Hepatocyte (in vitro differentiated cells): ENCODE measurements at places on chromosomes 5 and 9.
A peak's percentile ranks its signal among the peaks of the same experiment; 100 is the strongest.

DNA sequence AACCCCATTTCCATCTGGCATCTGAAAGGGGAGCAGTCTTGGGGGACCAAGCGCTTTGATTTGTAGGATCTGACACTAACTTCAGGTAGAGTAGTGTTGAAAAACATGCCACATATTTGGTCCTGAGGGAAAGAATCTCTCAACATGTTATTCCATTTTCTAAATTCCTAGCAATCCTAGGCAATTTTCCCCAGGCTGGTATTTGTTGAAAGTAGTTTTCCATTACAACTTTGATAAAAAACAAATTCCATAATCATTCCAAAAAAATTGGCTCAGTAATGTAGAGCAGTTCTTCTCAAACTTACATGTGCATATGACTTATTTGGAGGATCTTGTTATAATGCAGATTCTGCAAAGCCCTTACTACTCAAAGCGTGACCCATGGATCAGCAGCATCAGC, 477.9 kb downstream of the ACTL7B start:
- H3K27me3 ChIP-seq, result no peaks in the 10 kb centered on the region
- H3K4me3 ChIP-seq, result no peak overlapping the region
- H3K27ac ChIP-seq, result no peak overlapping the region

GRCh38 chr9:100056561-100056960, 42.2 kb downstream of the ERP44 start:
- no peaks in the 10 kb centered on the region for H3K4me1 ChIP-seq
- no peak overlapping the region for H3K4me3 ChIP-seq
- H3K36me3 ChIP-seq, result no peaks in the 10 kb centered on the region

DNA sequence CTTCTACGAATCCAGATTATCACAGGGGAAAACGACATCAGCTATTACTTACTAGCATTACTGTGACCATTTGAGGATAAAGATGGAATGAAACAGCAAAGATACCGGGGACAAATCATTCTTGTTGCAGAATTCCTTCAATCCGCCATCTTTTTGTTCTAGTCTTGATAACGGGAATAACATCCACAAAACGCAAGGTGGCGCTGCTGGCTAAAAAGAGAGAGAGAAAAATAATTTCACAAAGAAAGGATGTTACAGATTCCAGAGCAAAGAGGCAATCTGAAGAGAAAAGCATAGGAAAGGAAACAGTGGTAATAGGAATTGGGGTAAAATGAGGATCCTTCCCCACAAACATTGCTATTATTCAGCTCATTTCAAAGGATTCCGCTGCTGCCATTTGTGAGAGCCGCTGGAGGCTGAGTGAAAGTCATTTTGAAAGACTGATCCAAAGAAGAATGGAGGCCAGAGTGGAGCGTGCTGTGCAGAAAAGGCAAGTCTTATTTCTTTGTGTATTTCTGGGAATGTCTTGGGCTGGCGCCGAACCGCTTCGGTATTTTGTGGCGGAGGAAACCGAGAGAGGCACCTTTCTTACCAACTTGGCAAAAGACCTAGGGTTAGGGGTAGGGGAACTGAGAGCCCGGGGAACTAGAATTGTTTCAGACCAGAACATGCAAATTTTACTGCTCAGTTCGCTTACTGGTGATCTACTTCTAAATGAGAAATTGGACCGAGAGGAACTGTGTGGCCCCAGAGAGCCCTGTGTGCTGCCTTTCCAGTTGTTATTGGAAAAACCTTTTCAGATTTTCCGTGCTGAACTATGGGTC, at the start of gene PCDHB7:
Gene PCDHB7, plus strand, starts transcription at position 264 of the 824 bp plus-strand sequence. Its CDS starts 192 bp downstream, at position 456.
- no peak for DNase-seq
- no peaks in the 10 kb centered on the region for H3K4me1 ChIP-seq
- H3K27ac ChIP-seq, result no peak within 1 kb of the TSS
- H3K4me3 ChIP-seq, result no peak within 1 kb of the TSS
- no peaks in the 10 kb centered on the region for H3K36me3 ChIP-seq
- H3K27me3 ChIP-seq, result no peaks in the 10 kb centered on the region

GRCh38 chr9:76150013-76150412, 244.2 kb downstream of the RFK start:
- no peak for DNase-seq
- H3K4me1 ChIP-seq, result no peaks in the 10 kb centered on the region
- H3K27ac ChIP-seq, result no peak overlapping the region
- H3K4me3 ChIP-seq, result no peak overlapping the region
- H3K36me3 ChIP-seq, result no peaks in the 10 kb centered on the region

GRCh38 chr5:83925321-83925954, 204.8 kb upstream of the HAPLN1 start:
- H3K4me1 ChIP-seq, result peaks cover 13% of the 10 kb centered on the region
- no peak overlapping the region for H3K4me3 ChIP-seq
- H3K36me3 ChIP-seq, result no peaks in the 10 kb centered on the region
- no peak overlapping the region for H3K27ac ChIP-seq
- no peak for DNase-seq

DNA sequence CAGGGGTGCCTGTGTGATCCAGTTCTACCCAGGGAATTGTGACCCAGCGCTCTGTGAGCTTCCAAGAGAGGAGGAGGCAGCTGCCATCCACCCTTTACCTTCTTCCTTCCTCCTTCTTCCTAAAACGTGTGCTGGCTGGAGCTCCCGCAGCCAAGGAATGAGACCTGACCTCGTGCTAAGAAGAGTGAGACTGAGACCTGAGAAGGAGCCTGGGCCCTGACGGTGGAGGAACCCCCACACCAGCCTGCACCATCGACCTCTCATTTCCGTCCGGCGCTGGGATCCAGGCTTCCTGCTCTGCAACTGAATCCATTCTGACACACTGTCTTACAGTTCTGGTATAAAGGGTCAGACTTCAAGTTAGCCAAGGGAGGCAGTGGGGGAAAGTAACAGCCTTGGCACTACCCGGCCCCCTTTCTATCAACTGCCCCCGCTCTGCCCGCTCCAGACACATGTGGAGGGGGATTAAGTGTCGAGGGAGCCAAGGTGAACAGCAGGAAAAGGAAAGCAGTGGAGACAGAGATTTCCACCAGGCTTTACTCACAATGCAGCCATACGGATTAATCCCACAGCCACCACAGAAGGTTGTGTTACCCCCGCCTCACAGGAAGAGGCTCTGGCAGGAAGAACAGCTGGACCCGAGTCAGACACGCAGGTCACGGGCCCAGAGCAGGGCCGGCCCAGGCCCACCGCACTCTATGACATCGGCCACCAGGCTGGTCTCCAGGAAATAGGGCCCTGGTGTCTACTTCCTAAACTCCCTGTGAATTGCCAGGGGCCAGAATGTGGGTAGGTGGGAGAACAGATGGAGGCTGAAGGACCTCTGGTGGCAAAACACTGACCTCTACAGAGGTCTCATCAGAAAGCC, 15.8 kb downstream of the MGAT1 start:
- no peak overlapping the region for H3K4me3 ChIP-seq
- H3K4me1 ChIP-seq, result peaks cover 27% of the 10 kb centered on the region
- H3K27me3 ChIP-seq, result no peaks in the 10 kb centered on the region
- peak overlapping the region; percentile 89 for H3K27ac ChIP-seq
- no peak for DNase-seq

- no peaks in the 10 kb centered on the region for H3K36me3 ChIP-seq
- DNase-seq, result no peak
- no peaks in the 10 kb centered on the region for H3K27me3 ChIP-seq
- no peak overlapping the region for H3K27ac ChIP-seq
Observed at GRCh38 chr5:78893940-78894677, 91.0 kb downstream of the ARSB start.

DNA sequence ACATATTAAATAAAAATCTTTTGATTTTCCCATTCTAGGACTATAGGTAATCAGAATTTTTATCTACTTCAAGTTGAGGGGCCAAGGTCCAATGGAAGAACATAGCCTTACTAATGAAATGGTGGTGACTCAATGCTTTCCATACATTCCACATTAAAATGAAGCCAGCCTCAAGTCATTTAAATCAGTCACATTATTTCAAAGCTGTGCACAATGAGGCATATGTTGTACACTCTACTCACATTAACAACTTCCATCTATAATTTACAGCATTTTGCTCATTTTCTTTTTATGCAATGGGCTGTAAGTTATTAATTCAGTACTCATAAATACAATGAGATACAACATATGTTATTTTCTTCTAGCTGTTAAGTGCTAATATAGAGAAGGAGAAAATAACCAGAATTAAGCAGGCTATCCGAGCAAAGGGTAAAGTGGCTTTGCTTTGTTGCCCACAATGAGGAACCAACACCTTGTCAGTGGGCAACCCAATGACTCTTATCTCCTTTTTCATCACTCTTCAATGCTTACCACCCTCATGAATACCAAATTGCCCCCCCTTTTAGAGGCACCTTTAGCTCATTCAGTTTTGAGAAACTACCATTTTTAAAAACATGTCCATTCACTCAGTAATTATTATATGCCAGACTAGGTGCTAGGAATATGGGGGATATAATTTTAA, 52.4 kb downstream of the TTLL11 start:
- H3K27ac ChIP-seq, result no peak overlapping the region
- no peak for DNase-seq
- H3K36me3 ChIP-seq, result no peaks in the 10 kb centered on the region
- H3K4me1 ChIP-seq, result no peaks in the 10 kb centered on the region
- no peaks in the 10 kb centered on the region for H3K27me3 ChIP-seq
- H3K4me3 ChIP-seq, result no peak overlapping the region

- no peaks in the 10 kb centered on the region for H3K36me3 ChIP-seq
- no peak overlapping the region for H3K27ac ChIP-seq
- DNase-seq, result no peak
- no peak overlapping the region for H3K4me3 ChIP-seq
Observed at GRCh38 chr5:53059281-53059680, 50.3 kb downstream of the MOCS2 start.
